ENCODE measurements at places on chromosomes 5 and 9. TPM values are rescaled to one million over a fixed set of nuclear protein-coding genes. Genes with fewer than 3 reads are reported as not detected.
A peak's percentile ranks its signal among the peaks of the same experiment; 100 is the strongest.

GRCh38 chr5:140041492-140042392, 1.4 kb downstream of the NRG2 start:
- DNase-seq, result peak; percentile 81

- DNase-seq, result no peak
Measured at GRCh38 chr9:26673261-26673660, 219.3 kb downstream of the CAAP1 start.

- no peak for DNase-seq
Measured at GRCh38 chr9:133958756-133959155, 33.4 kb downstream of the VAV2 start.

DNA sequence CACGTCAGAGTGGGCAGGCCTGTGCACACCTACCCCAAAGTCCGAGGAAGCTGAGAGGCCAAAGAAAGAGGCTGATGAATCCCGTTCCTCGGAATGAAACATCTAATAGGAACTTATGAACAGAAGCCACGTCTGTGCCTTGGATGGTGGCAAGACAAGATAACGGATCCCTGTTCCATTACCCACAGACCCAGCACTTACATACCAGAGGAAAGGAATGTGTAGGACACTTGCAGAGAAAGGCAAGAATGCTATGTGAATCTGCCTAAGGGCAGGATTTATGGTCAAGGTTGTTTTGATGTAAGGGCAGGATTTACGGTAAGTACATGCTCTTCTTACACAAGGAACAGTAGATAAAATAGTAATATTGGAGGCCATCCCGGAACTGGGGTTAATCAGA, 93.2 kb downstream of the WDR41 start:
- no peak for DNase-seq

DNA sequence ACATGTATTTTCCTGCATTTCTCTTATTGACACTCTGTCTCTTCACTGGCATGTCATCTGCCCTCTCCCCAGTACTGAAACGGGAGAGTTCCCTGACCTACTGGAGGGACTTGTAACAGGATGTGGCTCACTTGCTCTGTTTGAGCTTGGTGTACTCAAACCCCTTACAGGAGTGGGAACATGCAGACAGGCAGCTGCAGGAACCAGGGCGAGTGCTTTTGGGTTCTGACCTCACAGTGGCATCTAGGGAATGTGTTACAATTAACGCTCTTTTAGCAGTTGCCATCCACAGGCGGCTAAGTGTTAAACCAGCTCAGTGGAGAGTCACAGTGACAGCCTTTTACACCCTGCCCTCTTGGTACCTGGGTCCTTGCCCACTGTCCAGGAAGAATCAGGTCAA, 300.3 kb upstream of the GRAMD2B start:
- no peak for DNase-seq

- DNase-seq, result no peak
Measured at GRCh38 chr5:68953231-68953874, 140.5 kb upstream of the SLC30A5 start.

SLIT3 gene
- total RNA-seq, result 128 TPM

FGD3 gene
- 20.8 TPM for total RNA-seq

PCDHGA9 gene
- 3.2 TPM for total RNA-seq

LCN10 gene
- total RNA-seq, result 28.5 TPM
